ENCODE measurements at places on chromosomes 1 and 21. TPM values are rescaled to one million over a fixed set of nuclear protein-coding genes. Genes with fewer than 3 reads are reported as not detected.

SLC44A3 gene
- total RNA-seq, result 1.5 TPM

LMX1A gene
- total RNA-seq, result not detected

CRYZL1 gene
- 16.6 TPM for total RNA-seq

PCBP3 gene
- total RNA-seq, result 0.23 TPM

GPR157 gene
- total RNA-seq, result 5.5 TPM

RYR2 gene
- total RNA-seq, result not detected

PLA2G2C gene
- total RNA-seq, result not detected

PGLYRP4 gene
- total RNA-seq, result 0.55 TPM

CORT gene
- not detected for total RNA-seq

SLAMF6 gene
- total RNA-seq, result not detected

OR2G6 gene
- not detected for total RNA-seq

MTARC1 gene
- total RNA-seq, result 4.8 TPM

FAM151A gene
- not detected for total RNA-seq

CD53 gene
- not detected for total RNA-seq

TSTD1 gene
- 299 TPM for total RNA-seq

KIRREL1 gene
- total RNA-seq, result 128 TPM

OSCP1 gene
- 2.2 TPM for total RNA-seq

ALX3 gene
- not detected for total RNA-seq

LCE1A gene
- total RNA-seq, result 2.9 TPM

OR10Z1 gene
- not detected for total RNA-seq

NBPF11 gene
- total RNA-seq, result 1.6 TPM

PRMT6 gene
- 14.1 TPM for total RNA-seq

ELAVL4 gene
- not detected for total RNA-seq

TRPM2 gene
- total RNA-seq, result not detected

FCAMR gene
- total RNA-seq, result not detected

DCDC2B gene
- not detected for total RNA-seq

TLCD4 gene
- 0.08 TPM for total RNA-seq

OLIG2 gene
- total RNA-seq, result not detected

NBPF10 gene
- total RNA-seq, result 0.70 TPM

PADI6 gene
- not detected for total RNA-seq

MPL gene
- 0.34 TPM for total RNA-seq

TMEM61 gene
- total RNA-seq, result not detected

CD34 gene
- not detected for total RNA-seq

LRRC7 gene
- total RNA-seq, result not detected

PDE9A gene
- 0.19 TPM for total RNA-seq

SERTAD4 gene
- total RNA-seq, result 2.2 TPM
